CD8-positive, alpha-beta memory T cell (primary cell): ENCODE measurements at places on chromosomes 4 and X.

- H3K27ac ChIP-seq, result no peak overlapping the region
- no peak for DNase-seq
These were observed 841.6 kb upstream of the FRG1 start for GRCh38 chr4:189098932-189099696.

GRCh38 chr4:105248613-105249012, 101.9 kb downstream of the TET2 start:
- DNase-seq, result no peak
- H3K4me1 ChIP-seq, result no peaks in the 10 kb centered on the region
- no peaks in the 10 kb centered on the region for H3K36me3 ChIP-seq
- H3K4me3 ChIP-seq, result no peak overlapping the region

GRCh38 chr4:141652161-141652778, 15.9 kb downstream of the IL15 start:
- H3K36me3 ChIP-seq, result no peaks in the 10 kb centered on the region
- H3K4me1 ChIP-seq, result no peaks in the 10 kb centered on the region
- DNase-seq, result no peak
- H3K27me3 ChIP-seq, result no peaks in the 10 kb centered on the region

- no peak overlapping the region for H3K4me3 ChIP-seq
- no peaks in the 10 kb centered on the region for H3K4me1 ChIP-seq
These were observed 221.3 kb downstream of the ANK2 start for GRCh38 chr4:113270520-113271319.
